ENCODE measurements at places on chromosomes 7 and 10.

DNA sequence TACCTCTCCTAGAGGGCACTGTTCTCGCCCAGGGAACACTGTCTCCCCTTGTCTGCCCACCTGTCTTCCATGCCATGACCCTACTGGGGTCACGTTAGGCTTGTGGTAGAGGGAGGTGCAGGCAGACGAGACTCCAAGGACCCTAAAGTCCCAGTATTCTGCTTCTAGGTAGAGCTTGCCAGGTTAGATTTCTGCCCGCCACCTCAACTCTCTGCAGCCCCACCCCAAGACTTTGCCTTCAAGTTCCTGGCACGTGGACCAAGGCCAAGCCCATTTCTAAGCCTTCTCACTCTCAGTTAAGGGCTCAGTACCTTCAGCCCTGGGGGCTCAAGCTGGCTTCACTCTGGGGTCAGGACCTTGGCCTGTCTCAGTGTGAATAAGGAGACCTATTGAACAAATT, 16.1 kb downstream of the PRKAG2 start:
- no peak for DNase-seq

DNA sequence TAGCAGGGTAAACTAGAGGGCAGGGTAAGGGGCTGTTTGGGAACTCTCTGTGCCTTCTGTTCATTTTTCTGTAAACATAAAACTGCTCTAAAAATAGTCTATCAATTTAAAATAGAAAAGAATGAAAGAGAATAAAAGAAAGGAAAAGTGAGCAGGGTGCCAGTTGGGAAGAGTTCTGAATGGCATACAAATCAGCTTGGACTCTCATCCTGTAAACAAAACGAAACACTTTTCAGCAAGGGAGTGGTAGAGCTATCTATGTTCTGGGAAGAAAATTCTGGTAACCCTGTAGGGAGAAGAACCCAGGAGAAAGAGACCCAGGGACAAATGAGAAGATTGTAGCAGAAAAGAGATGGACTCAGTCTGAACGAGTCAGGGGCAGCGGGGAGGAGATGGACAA, 24.6 kb downstream of the SCRN1 start:
- DNase-seq, result no peak

GRCh38 chr7:138342990-138343389, 117.1 kb upstream of the TRIM24 start:
- no peak for DNase-seq

- no peak for DNase-seq
These were observed 70.2 kb upstream of the GRB10 start for GRCh38 chr7:50852901-50853300.

DNA sequence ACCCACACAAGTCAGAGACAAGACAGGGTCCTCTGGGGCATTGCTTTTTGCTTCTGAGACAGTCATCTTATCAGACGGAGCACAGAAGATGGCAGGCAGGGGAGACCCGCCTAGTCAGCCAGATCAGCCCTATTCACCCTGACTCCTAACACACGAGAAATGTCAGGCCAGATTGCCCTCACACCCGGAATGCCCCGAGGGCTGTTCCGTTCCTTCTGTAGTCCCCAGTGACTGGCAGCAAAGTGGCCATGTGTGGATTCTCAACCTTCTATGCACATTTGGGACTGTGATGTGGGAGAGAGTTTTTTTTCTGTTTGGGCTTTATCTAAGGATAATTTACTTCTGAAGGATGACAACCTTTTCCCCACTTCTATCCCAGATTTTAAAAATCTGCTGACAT, 35.5 kb upstream of the TBX20 start:
- DNase-seq, result no peak

DNA sequence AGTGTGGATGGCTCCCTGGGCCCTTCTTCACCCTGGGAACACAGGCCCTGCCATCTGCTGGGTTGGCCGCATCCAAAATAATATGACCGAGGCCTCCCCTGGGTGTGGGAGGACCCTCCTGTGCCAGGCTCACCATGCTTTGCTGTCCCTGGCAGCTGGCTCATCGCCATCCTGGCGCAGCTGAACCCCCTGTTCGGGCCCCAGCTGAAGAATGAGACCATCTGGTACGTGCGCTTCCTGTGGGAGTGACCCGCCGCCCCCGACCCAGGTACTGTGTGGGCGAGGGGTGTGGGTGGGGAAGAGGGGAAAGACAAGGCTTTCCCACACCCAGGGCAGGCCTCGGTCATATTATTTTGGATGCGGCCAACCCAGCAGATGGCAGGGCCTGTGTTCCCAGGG, 4.8 kb downstream of the ATP6V0E2 start:
- DNase-seq, result no peak

DNA sequence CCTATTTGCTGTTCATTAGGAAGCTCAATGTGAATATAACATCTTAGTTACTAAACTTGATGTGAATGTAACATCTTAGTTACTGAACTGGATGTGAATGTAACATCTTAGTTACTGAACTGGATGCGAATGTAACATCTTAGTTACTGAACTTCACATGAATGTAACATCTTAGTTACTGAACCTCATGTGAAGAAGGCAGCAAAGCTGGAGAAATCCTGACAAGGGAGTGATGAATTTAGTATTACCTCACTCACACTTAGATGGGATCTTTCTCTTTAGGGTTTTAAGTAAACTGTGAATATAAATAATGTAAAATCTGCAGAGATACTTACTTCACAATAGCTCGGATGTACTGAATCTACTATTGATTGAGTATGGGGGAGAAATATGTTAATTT, 73.6 kb downstream of the ETV1 start:
- no peak for DNase-seq

DNA sequence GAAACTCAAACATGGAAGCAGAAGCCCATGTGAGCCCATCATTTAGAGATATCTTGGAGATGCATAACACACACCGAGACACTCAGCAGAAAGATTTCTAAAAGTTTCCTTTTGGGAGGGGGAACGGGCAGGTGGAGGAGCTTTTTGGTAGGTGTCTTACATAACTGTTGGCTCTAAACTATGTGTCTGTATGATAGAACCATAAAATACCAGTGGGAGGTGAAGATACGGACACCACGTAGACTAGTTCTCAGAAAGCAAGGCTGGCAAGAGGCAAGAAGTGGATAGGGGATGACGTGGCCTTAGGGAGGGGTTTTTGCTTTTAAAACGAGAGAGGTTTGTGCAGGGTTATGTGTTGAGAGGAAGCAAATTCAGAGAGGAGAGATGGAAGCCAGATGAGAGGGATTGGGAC, 36.5 kb downstream of the IL15RA start:
- no peak for DNase-seq

- DNase-seq, result no peak
These were observed 35.3 kb upstream of the ZRANB1 start for GRCh38 chr10:124906551-124907001.

DNA sequence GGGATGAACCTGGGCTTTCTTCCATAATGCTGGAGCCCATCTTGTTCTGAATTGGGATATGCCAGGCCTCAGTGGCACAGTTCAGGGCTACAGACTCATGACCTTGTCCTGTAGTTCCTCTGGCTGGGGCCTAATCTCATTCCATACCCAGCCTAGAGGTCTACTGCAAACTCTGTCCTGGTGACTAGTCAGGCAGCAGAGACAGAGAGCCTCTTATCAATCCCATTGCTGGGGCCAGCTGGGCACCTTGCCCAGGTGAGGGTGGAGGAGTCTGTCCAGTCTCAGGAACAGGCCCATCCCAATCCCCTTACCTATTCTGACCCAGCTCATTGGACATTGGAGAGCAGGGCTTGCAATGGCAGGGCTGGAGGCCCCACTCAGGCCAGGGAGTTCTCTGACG, 28.0 kb upstream of the COMTD1 start:
- no peak for DNase-seq

DNA sequence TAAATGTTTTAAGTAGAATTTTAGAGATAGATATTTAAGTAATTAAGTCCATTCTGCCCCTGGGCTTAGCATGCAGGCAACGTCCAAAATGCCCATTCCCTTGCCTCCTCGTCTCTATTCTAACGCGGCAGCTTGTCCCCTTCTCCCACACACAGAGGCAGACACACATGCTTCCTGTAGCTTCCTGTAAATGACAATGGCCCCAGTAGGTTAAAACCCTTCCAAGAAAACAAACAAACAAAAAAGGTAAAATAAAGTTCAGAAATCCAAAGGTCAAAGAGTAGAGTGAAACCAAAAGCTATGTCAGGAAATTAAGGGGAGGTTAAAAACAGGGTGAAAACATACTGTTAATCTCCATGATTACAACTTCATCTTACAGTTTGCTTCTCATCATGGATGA, 857.6 kb downstream of the GATA3 start:
- DNase-seq, result no peak

DNA sequence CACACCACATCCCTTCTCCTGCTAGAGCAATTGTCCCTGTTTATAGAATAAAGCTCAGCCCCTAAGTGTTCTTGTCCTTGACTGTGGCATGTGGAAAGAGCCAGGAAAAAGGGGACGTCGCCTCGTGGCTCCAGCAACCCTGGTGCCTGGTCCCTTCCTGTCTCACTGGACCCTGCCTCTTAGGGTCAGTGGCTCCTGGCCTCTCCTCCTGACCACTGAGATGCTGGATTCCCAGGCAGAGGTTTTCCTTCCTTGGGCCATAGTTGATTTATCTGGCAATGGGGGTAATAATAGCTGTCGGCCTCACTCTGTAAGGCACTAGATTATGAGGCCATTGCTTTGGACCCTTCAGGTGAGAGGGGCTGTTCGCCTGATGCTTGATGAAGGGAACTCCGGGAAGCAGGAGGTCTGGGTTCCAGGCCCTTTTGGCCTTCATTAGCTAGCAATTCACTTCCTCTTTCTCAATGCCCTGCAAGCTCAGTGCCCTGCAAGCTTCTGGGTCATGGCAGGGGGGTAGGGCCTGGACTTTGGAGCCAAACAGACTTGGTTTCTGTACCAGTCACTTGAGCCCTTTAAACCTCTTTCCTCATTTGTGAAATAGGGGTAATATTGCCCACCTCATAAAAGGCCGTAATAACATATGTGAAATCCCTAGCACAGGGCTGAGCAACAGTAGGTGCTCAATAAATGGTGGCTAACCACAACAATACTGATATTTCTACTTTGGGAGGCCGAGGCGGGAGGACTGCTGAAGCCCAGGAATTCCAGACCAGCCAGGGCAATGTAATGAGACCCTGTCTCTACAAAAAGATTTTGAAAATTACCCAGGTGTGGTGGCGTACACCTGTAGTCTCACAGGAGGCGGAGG, 1.1 kb downstream of the ASL start:
- DNase-seq, result no peak

GRCh38 chr7:101558742-101559325, 70.3 kb downstream of the MYL10 start:
- DNase-seq, result no peak

- peak; percentile 71 for DNase-seq
These were observed 52.9 kb upstream of the IGFBP3 start for GRCh38 chr7:45973725-45974532.

GRCh38 chr7:28328146-28328545, 84.2 kb upstream of the CREB5 start:
- DNase-seq, result no peak

DNA sequence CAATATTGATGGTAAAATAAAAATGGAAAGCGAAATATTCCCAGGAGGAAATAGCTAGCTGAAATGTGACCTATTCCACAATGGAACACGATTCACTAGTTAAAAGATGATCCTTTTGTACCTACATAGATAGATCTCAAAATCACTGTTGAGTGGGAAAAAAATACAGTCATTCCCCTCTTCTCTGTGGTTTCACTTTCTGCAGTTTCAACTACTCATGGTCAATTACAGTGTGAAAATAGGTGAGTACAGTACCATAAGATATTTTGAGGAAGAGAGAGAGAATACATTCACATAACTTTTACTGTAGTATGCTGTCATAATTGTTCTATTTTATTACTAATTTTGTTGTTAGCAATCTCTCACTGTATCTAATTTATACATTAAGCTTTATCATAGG, 56.0 kb upstream of the COL13A1 start:
- DNase-seq, result no peak

- no peak for DNase-seq
These were observed 7.2 kb downstream of the TAF6 start for GRCh38 chr7:100111914-100112313.

DNA sequence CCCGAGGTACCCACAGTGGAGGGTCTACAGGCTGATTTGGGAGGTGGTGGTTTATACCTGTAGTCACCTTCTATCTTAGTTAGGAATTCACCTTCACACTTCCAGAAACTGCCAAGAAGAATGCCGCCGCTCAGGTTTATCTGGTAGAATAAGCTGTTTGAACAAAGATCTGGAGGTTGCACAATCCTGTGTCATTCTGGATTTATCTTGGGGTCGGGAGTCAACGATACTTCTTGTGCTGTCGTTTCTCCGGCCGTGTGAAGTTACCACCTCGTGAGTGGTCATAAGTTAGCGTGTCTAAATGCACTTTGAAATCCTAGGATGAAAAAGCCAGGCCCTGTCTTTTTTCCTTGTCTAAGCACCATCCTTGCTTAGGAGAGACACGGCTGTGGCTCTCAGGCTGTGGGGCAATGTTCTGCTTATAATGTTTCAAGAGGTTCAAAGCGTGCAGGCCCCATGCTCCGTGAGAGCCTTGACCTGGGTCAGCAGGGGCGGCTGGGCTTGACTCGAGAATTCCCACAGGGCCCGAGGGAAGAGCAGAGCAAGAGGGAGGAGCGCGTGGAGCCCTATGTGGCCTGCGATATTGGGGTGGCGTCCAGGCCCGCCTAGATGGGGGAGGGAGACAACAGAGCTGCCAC, 35.5 kb downstream of the GRIFIN start:
- no peak for DNase-seq

DNA sequence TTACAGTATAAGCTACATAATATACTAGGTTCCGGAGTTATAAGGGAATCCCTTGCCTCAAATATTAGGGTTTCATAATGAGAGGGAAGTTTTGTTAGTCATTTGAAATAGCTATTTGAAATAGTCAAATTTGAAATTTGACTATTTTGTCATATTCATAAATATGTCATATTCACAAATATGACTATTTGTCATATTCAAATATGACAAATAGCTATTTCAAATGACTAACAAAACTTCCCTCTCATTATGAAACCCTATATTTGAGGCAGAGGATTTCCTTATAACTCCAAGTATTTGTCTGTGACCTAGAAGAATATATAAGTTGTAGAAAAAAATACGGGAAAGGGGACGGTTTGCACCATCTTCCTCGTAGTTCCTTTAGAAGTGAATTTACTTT, 76.6 kb downstream of the HDAC9 start:
- no peak for DNase-seq

GRCh38 chr10:66982792-66983474, 57.1 kb downstream of the LRRTM3 start:
- no peak for DNase-seq

GRCh38 chr10:97882142-97883091, 32.8 kb downstream of the GOLGA7B start:
- no peak for DNase-seq

GRCh38 chr7:112855227-112855626, 65.0 kb upstream of the TMEM168 start:
- no peak for DNase-seq

GRCh38 chr7:120168066-120168465, 104.9 kb upstream of the KCND2 start:
- DNase-seq, result no peak

GRCh38 chr10:7070950-7071349, 339.9 kb downstream of the SFMBT2 start:
- no peak for DNase-seq

DNA sequence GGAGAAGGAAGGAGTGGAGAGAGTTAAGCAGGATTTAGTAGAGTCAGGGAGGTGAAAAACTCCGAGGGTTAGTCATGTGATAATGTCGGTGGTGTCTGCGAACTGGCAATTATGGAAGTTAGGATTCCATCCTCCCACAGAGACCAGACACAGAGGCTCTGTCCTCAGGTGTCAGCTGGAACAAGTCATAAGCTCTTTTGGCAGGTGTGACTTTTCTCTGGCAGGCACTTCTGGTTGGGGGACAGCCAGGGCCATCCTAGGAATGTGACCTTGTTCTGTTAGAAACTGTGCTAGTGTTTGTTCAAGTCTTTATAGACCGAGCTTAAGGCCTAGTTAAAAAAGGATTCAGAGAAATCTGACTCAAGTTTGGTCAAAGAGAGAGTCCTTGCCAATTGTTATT, 371.0 kb downstream of the DPP6 start:
- DNase-seq, result no peak

All from substantia nigra (tissue), 51 donors.